Dermis microvascular lymphatic vessel endothelial cell (primary cell): ENCODE measurements at places on chromosomes 5 and 9.

GRCh38 chr5:669842-670395, 23.2 kb downstream of the TPPP start:
- DNase-seq, result no peak

DNA sequence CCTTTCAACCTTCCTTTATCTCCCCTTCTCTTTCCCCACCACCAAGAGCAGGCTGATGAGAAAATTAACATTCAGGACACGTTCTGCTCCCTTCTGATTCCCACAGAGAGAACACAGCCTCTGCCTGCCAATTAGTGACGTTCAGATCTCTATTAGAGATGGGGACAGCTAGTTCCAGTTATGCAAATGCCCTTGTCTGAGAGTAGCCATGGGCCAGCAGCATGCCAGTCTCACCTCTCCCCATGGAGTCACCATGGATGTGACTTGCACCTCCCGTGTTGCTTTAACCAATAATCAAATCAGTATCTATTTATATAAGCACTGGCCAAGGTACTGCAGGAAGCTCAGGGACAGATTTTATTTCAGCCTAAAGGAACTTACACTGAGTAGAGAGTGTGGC, 61.3 kb downstream of the KCNIP1 start:
- no peak for DNase-seq

DNA sequence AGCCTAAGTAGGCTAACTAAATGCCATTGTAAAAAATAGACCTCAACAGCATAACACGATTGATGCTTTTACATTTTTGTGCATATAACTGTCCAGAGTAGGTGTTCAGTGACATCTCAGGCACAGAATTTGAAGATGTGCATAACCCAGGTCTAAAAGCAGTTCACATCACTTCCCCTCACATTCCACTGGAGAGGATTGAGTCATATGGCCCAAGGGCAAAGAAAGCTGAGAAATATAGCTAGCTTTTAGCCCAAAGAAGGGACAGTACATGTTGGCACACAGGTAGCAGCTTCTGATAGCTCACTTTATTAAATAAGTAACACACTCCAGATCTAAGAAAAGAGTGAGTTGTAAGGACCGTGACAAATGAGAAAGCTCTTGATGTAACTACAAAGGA, 2259.5 kb upstream of the WWC1 start:
- no peak for DNase-seq

GRCh38 chr5:89117124-89117644, 234.2 kb upstream of the MEF2C start:
- no peak for DNase-seq

DNA sequence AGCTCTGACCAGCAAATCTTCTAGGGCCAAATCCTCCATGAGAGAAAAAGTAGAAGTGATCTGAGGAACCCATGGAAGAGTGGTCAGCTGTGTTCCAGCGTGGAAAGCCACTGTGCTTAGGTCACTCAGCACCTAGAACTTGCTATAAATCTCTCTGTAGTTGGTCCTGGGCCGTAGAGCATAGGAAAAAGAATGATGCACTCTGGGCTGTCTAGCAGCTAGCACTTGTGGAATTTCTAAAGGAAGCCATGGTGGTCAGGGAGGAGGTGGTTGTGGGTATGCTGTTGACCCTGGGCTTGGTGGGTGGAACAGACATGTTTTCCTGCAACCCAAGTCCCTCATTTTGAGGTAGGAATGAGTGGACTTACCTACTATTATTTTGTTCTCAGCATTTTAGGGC, 48.1 kb downstream of the GGTA1 start:
- no peak for DNase-seq
